ENCODE measurements at places on chromosomes 2 and 18. TPM values are rescaled to one million over a fixed set of nuclear protein-coding genes. Genes with fewer than 3 reads are reported as not detected.

The TMEM182 gene
- total RNA-seq, result 1.3 TPM

The UGT1A8 gene
- not detected for total RNA-seq

The OTOS gene
- not detected for total RNA-seq

The TCF7L1 gene
- total RNA-seq, result 4.3 TPM

The ZNF397 gene
- total RNA-seq, result 8.2 TPM

The ANXA4 gene
- 27.1 TPM for total RNA-seq

The SLC11A1 gene
- 0.43 TPM for total RNA-seq

The IL18RAP gene
- total RNA-seq, result not detected

The NHEJ1 gene
- total RNA-seq, result 24.2 TPM

The MPHOSPH10 gene
- total RNA-seq, result 17.1 TPM

The DPYSL5 gene
- total RNA-seq, result not detected

The SLC4A5 gene
- total RNA-seq, result under 0.01 TPM

The AGXT gene
- not detected for total RNA-seq

The FOXD4L1 gene
- total RNA-seq, result under 0.01 TPM

The CASP10 gene
- total RNA-seq, result 5.2 TPM

The NPPC gene
- not detected for total RNA-seq

The SCN3A gene
- under 0.01 TPM for total RNA-seq

The CHRNG gene
- not detected for total RNA-seq

The CBLN2 gene
- total RNA-seq, result 1.7 TPM

The NXPH2 gene
- total RNA-seq, result under 0.01 TPM

The MTIF2 gene
- total RNA-seq, result 37.0 TPM

The PARD6G gene
- total RNA-seq, result 1.7 TPM

The FMNL2 gene
- total RNA-seq, result 17.3 TPM

The TIGD1 gene
- 4.2 TPM for total RNA-seq

The OR6B2 gene
- total RNA-seq, result not detected

The DSG1 gene
- not detected for total RNA-seq

The TMEFF2 gene
- total RNA-seq, result not detected

The RAB27B gene
- total RNA-seq, result 3.9 TPM

The PLCD4 gene
- total RNA-seq, result 2.2 TPM

The OSBPL6 gene
- 3.9 TPM for total RNA-seq

The DUSP2 gene
- 2.3 TPM for total RNA-seq

The PSMA8 gene
- not detected for total RNA-seq

The ABCG8 gene
- not detected for total RNA-seq

The FBXO11 gene
- total RNA-seq, result 46.1 TPM

The EDAR gene
- total RNA-seq, result not detected
